ENCODE measurements at places on chromosomes 4 and X.

DNA sequence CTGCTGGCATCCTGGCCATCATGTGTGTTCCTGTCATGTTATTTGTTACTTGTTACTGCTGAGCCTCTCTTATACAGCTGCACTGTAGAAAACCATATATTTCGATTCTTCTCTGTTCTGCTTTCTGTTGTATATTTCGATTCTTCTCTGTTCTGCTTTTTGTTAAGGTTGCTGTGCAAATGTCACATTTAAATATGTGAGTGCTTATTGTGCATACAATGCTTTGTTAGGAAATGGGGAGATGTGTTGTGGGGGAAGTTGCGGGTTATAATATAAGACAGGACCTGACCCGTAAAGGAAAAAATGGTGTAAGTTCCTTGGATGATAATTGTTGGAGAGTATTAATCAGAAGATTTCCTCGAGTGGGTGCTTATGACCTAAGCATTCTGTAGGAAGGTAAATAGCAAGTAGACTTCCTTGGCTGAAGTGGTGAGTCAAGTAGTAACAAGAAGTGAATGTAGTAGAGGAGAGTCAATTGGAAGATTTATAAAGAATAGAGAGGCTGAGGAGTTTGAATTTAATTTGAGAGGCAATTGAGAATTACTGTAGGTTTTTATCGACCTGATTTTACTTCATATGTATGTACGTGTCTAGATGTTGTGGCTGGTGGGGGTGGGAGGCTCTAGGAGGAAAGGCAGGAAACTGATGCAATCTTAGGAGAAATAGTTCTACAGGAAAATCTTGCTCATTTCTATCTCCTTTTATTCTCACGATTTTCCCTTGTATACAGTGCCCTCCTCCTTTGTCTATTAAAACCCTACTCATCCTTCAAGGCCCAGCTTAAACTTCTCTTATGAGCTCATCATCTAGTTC lies 8.5 kb downstream of the OGT start:
- DNase-seq, result no peak

DNA sequence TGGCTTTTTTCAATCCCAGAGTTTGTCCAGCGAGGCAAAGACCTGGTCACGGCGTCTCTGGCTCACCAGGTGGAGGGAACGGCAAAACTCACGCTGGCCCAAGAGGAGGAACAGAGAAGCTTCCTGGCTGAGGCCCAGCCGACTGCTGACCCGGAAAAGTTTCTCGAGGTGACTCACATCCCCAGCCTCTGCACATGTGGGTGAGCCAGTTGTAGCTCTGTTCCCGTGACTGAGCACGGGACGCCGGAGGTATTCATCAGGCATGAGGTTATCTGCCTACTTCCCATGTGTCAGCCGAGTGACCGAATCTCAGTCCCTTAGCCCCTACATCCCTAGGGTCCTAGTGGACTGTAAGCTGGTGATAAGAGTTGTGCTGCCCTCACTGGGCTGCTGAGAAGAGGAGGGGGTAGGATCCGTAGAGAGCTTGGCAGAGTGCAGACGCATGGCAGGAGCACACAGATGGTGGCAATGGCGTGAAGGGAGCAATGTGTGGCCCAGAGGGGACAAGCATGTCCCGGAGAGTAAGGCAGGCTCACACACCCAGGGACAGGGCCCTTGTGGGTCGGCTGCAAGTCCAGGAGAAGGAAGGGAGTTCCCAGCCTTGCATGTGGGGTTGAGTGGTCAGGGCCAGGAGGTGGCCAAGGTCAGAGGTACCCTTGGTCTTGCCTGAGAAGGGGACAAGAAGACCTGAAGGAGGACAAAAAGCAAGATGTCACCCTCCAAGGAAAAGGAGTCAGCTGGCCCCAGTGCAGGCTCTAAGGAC lies 42.9 kb downstream of the EVC start:
- no peak for DNase-seq

GRCh38 chr4:80197601-80198440 lies 518 bp downstream of the PRDM8 start:
- DNase-seq, result peak; percentile 50

GRCh38 chr4:3816983-3817960 lies 51.1 kb downstream of the ADRA2C start:
- DNase-seq, result no peak

GRCh38 chr4:182874304-182874751 lies 42.9 kb downstream of the DCTD start:
- no peak for DNase-seq

DNA sequence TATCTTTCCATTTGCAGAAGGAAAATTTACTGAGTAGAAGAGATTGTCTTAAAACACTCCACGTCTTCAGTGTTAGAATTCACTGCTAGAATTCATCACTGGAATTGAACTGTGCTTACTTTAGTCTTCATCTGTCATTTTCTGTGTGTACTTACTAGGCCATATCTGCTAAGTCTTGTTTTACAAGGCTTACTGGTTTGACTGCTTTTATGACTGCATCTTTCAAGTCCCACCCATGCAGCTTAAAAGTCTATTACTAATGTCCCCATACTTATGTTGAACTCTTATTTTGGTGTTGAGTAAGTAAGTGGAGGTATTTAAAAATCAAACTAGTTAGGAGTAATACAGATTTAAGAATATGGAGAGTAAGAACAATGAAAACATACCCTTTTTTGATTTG lies 14.6 kb downstream of the CLCN3 start:
- DNase-seq, result no peak

- no peak for DNase-seq
Measured at GRCh38 chr4:95141361-95141760, 383.6 kb downstream of the BMPR1B start.

GRCh38 chrX:288561-288991 lies 7.4 kb downstream of the PLCXD1 start:
- DNase-seq, result no peak
